Lung (tissue), 17 donors: ENCODE measurements at places on chromosomes 12 and 14.
A peak's percentile ranks its signal among the peaks of the same experiment; 100 is the strongest.

GRCh38 chr12:49577589-49578315, 9.8 kb upstream of the MCRS1 start:
- peaks cover 7% of the 10 kb centered on the region for H3K36me3 ChIP-seq
- H3K4me1 ChIP-seq: peaks cover 9% of the 10 kb centered on the region
- no peak overlapping the region for H3K27ac ChIP-seq

- peak overlapping the region; percentile 91 for H3K27ac ChIP-seq
- no peaks in the 10 kb centered on the region for H3K36me3 ChIP-seq
- no peaks in the 10 kb centered on the region for H3K4me1 ChIP-seq
- H3K4me3 ChIP-seq: no peak overlapping the region
- no peak for DNase-seq
Observed at GRCh38 chr14:54489318-54489683, 521 bp upstream of the GMFB start.

DNA sequence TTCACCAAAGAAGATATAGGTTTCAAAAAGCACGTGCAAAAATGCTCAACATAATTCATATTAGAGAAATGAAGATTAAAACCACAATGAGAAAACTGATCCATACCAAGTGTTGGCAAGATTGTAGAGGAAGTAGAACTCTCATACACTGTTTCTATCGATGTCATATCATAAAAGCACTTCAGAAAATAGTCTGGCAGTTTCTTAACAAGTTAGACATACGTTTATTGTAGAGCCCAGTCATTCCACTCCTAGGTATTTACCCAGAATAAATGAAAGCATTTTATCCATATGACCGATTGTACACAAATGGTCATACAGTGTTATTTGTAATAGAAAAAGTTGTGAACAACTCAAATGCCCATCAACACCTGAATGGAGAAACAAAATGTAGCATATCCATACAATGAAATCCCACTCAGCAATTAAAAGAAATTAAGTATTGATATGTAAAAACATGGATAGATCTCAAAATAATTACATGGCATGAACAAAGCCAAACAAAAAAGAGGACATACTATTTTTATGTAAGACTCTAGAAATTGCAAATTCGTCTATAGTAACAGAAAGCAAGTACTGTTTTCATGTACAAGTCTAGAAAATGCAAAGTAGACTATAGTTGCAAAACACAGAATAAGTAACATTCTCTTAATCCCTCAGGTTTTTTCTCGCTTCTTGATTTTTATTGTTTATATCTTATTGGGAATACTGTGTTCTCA, 41.0 kb downstream of the USP15 start:
- H3K36me3 ChIP-seq: peaks cover 22% of the 10 kb centered on the region
- no peak overlapping the region for H3K4me3 ChIP-seq
- no peak overlapping the region for H3K27ac ChIP-seq
- no peaks in the 10 kb centered on the region for H3K4me1 ChIP-seq
- H3K27me3 ChIP-seq: no peaks in the 10 kb centered on the region

- no peak overlapping the region for H3K4me3 ChIP-seq
- H3K36me3 ChIP-seq: no peaks in the 10 kb centered on the region
- DNase-seq: peak; percentile 13
- H3K27me3 ChIP-seq: no peaks in the 10 kb centered on the region
Observed at GRCh38 chr14:76759589-76759988, 1.7 kb upstream of the VASH1 start.

DNA sequence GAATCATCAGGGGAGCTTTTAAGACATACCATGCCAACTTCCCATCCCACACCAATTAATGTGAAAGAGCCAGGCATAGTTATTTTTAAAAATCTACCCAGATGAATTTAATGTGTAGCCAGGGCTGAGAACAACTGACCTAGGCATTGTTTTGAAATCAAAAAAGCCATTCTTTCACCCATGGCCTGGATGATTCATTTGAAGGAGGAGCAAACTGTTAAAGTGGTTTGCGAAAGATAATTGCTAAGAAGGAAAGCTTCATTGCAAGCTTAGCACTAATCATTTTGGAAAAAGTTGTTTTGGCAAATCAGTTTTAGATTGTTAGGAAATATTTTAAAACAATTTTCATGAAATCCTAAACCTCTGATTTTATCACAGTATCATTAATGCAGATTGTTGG, 2.1 kb upstream of the GTSF1 start:
- H3K4me3 ChIP-seq: no peak overlapping the region
- H3K4me1 ChIP-seq: no peaks in the 10 kb centered on the region
- H3K27ac ChIP-seq: no peak overlapping the region
- H3K36me3 ChIP-seq: no peaks in the 10 kb centered on the region
- no peaks in the 10 kb centered on the region for H3K27me3 ChIP-seq

DNA sequence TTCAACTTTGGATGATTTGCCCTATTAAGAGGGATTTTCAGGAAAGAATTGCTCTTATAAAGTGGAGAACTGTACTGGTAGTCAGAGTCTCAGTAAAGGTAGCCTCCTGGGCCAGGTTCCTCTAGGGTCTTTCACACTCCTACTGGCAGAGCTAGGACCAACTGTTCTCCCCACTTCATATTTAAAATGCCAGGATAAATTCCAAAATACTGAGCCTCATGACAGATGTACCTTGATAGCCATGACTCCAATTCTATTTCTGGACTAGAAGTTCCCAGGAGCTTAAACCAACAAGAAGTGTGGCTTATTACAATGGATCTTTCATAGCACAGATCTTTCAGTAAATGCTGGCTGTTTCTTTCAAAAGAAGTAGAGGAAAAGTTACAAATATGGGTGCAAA, 126.5 kb downstream of the C12orf75 start:
- no peaks in the 10 kb centered on the region for H3K27me3 ChIP-seq
- no peak overlapping the region for H3K4me3 ChIP-seq
- no peaks in the 10 kb centered on the region for H3K36me3 ChIP-seq
- H3K4me1 ChIP-seq: no peaks in the 10 kb centered on the region
- no peak for DNase-seq
- peak overlapping the region; percentile 55 for H3K27ac ChIP-seq

GRCh38 chr12:127277882-127278281, 989.1 kb upstream of the TMEM132C start:
- no peaks in the 10 kb centered on the region for H3K36me3 ChIP-seq
- H3K4me3 ChIP-seq: no peak overlapping the region
- H3K4me1 ChIP-seq: peaks cover 4% of the 10 kb centered on the region
- H3K27me3 ChIP-seq: no peaks in the 10 kb centered on the region
- no peak overlapping the region for H3K27ac ChIP-seq
- DNase-seq: no peak

GRCh38 chr12:123410041-123410412, 26.1 kb downstream of the KMT5A start:
- no peak overlapping the region for H3K27ac ChIP-seq
- no peak overlapping the region for H3K4me3 ChIP-seq
- no peak for DNase-seq
- H3K4me1 ChIP-seq: no peaks in the 10 kb centered on the region

DNA sequence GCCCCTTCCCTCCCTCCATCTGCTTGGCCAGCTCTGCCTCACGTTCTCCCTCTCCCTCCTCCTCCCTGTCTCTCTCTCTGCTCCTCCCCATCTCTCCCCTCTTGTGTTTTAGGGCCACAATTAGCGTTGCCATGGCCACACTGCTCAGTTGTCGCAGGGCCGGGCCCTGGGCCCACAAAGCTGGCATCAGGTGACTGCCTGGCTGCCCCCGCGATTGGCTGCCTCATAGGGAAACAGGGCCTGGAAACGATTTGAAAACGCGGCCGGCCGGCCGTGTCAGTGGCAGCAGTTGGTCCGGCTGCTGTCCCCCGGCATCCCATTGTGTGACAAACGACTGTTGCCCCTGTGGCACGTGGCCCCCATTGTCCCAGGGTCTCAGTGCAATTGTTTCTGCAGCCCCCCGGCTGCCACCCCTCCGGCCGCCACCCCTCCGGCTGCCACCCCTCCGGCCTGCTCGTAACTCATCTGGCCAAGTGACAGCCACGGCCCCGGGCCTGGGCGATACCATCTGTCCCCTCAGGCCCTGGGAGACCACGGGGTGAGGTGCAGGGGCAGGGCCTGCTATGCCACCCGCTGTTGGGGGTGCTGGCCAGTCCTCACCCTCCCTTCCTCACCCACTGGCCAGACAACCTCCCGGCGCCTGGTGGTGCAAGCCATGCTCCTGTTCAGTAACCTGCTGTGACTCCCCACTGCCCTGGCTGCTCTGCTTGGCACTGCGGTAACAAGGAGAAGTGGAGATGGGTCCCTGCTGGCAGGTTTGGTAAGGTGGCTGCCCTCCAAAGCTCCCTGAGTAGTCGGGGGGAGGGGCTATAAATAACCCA, 17.4 kb downstream of the FOXN4 start:
- H3K27me3 ChIP-seq: no peaks in the 10 kb centered on the region
- DNase-seq: peak; percentile 84
- H3K27ac ChIP-seq: no peak overlapping the region
- peaks cover 12% of the 10 kb centered on the region for H3K4me1 ChIP-seq
- H3K36me3 ChIP-seq: no peaks in the 10 kb centered on the region

DNA sequence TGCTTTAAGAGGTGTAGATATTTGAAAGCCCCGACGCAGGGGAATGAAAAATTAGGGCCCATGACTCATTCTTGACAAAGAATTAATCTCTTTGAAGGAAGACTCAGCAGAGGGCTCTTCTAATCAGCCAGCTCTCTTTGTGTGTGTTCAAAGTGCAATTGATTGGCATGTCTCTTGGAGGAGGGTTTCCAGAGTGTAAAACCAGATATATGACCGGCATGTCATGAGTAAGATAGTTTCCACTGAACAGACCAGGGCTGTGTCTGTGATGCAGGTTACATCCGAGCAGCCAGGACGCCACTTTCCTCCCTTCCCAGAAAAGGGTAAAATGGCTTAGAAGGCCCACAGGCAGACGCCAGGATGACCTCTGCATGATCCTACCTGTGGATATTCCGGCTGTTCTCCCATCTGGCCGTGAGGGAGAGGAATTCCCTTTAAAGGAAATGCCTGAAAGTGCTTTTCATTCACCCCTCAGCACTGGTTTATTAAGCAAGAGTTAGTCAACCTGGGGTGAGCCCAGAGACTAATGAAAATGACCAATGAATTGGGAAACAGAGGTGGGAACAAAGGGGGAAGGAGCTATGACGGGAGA, 7.2 kb upstream of the KRT75 start:
- no peaks in the 10 kb centered on the region for H3K36me3 ChIP-seq
- no peak overlapping the region for H3K4me3 ChIP-seq
- DNase-seq: no peak
- H3K4me1 ChIP-seq: peaks cover 4% of the 10 kb centered on the region
- no peak overlapping the region for H3K27ac ChIP-seq
- H3K27me3 ChIP-seq: no peaks in the 10 kb centered on the region

DNA sequence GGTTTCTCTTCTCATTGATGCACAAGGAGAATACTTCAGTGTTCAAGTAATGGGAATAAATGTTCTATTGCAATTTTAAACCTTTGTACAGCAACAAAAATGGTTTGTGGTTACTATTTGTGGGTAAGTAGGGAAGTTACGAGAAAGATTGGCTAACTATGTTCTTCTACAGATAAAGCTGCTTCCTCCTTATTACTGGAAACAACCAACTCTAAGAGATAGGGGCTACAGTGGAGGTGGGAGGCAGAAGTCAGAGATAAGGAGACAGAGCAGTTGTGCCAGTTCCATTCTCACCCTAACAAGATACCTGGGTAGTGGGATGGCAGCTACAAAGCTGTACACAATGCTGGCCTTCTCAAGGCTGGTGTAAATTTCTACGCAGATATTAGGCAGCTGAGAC, 16.2 kb downstream of the NOXRED1 start:
- no peaks in the 10 kb centered on the region for H3K4me1 ChIP-seq
- no peak for DNase-seq
- H3K27me3 ChIP-seq: no peaks in the 10 kb centered on the region
- peak overlapping the region; percentile 2 for H3K27ac ChIP-seq
- H3K36me3 ChIP-seq: no peaks in the 10 kb centered on the region

DNA sequence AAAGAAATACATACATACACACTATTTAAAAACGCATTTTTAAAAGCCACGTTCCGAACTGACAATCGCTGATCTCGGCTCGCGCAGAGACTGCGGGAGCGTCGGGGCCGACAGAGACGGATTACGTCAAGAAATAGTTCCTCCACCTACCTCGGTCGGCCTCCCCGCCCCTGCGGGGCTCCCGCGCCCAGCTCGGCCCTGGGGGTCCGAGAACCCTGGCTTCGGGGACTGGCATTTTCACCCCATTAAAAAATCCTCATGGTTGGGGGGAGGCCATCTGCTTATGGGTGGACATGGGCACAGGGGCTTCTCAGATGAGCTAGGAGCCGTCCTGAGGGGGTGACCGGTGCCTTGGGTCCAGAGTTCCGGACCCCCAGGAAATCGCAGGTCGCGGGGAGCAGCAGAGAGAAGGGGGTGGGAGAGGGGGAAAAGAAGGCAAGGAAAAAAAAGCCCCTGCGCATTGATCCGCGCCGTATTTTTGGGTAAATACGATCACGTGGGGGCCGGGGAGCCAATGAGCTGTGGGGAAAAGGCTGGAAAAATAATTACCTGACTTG, 324 bp upstream of the HOXC9 start:
- peaks cover 98% of the 10 kb centered on the region for H3K27me3 ChIP-seq
- H3K36me3 ChIP-seq: no peaks in the 10 kb centered on the region
- H3K4me3 ChIP-seq: no peak overlapping the region
- H3K27ac ChIP-seq: no peak overlapping the region

GRCh38 chr14:61573748-61574513, 121.4 kb upstream of the HIF1A start:
- H3K4me3 ChIP-seq: no peak overlapping the region
- H3K27ac ChIP-seq: no peak overlapping the region
- peaks cover 7% of the 10 kb centered on the region for H3K4me1 ChIP-seq
- DNase-seq: no peak
- H3K27me3 ChIP-seq: no peaks in the 10 kb centered on the region

DNA sequence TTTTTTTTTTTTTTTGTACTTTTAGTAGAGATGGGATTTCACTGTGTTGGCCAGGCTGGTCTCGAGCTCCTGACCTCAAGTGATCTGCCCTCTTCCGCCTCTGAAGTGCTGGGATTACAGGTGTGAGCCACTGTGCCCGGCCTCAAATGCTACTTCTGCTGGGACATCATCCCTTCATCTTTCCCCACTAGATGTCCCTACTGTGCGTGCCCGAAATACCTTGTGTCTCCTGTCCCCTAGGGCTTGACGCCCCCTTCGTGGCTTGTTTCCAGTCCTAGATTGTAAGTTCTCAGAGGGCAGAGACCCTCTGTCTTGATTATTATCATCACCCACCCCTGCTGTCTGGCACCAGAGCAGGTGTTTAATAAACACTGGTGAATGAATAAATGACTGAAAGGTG, 14.9 kb downstream of the CCDC63 start:
- H3K27me3 ChIP-seq: no peaks in the 10 kb centered on the region
- no peaks in the 10 kb centered on the region for H3K4me1 ChIP-seq
- no peak overlapping the region for H3K27ac ChIP-seq
- no peaks in the 10 kb centered on the region for H3K36me3 ChIP-seq
- no peak for DNase-seq

GRCh38 chr12:54239620-54240019, 40.3 kb downstream of the CBX5 start:
- H3K36me3 ChIP-seq: peaks cover 10% of the 10 kb centered on the region
- no peak overlapping the region for H3K27ac ChIP-seq
- H3K27me3 ChIP-seq: no peaks in the 10 kb centered on the region
- H3K4me1 ChIP-seq: no peaks in the 10 kb centered on the region
- no peak for DNase-seq

GRCh38 chr12:91017043-91017442, 12.3 kb upstream of the EPYC start:
- no peaks in the 10 kb centered on the region for H3K36me3 ChIP-seq
- H3K4me1 ChIP-seq: no peaks in the 10 kb centered on the region
- peak; percentile 23 for DNase-seq
